ENCODE measurements at places on chromosomes 1 and 21.

DNA sequence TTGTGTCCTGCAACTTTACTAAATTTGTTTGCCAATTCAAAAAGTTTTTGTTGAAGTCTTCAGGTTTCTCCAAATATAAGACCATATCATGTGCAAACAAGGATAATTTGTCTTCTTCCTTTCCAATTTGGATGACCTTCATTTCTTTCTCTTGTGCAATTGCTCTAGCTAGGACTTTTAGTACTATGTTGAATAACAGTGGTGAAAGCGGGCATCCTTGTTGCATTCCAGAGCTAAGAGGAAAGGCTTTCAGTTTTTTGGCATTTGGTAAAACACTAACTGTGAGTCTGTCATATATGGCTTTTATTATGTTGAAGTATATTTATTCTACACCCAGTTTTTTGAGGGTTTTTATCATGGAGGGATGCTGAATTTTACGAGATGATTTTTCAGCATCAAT, 630.0 kb upstream of the ADGRL2 start:
- no peak for DNase-seq

GRCh38 chr1:186461014-186461413, at the start of gene PDC:
TSS of gene PDC (minus strand) at chr1:186461114. CDS start at chr1:186449459, 11,655 bp downstream.
- DNase-seq = no peak

DNA sequence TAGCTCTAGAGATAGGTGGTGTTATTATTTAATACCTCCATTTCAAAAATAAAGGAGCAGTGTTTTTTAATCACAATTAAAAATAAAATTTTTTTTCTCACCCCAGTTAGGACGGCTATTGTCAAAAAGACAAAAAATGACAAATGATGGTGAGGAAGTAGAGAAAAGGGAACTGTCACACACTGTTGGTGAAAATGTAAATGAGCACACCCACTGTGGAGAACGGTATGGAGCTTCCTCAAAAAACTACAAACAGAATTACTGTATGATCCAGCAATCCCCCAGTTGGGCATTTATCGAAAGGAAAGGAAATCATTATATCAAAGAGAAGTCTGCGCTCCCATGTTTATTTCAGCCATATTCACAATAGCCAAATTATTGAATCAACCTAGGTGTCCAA, 148.7 kb upstream of the NR5A2 start:
- DNase-seq = no peak

DNA sequence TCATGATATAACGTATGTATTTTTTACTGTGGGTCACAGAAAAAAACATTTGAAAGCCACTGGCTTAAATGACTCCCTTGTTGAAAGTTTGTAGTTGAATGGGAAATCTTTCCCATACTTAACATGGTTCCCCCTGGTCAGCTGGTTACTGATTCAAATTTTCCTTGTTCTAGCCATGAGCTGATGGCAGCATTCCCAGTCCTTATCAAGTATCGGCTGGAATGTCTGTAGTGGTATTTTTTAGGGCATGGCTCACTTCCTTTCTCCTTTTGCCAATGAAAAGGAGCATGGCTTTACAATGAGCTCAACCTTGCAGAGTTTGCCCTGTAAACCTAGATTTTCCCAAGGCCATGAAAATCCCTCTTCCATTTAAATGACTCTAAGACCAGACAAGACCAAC, 55.7 kb downstream of the GIPC2 start:
- no peak for DNase-seq

DNA sequence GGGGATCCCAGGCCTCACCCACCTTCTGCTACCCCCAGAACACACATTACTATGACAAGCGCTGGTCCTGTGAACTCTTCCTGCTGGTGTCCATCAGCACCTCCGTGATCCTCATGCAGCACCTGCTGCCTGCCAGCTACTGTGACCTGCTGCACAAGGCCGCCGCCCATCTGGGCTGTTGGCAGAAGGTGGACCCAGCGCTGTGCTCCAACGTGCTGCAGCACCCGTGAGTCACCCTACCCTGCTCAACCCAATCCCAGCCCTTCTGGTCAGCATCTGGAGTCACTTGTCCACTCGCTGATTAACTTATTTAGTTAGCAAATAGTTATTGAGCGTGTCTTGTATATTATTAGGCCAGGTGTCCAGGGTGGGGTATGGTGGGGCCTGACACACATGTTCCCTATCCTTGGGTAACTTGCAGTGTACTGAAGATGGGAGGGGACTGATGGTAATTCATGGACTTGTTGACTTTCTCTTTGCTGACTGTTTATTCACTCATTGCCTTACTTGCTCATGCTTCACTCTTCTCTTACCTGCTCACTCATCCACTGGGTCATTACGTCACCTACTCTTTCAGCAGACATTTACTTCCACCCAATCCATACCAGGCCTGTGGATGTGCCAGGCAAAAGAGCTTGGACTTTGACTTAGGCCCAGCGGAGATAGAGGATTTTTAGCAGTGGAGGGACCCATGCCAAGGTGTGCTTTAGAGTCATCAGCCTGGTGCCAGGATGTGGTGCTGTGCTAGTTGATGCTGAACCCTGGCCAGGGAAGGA, 12.9 kb upstream of the KPNA6 start:
- peak; percentile 92 for DNase-seq

GRCh38 chr21:29582855-29583254, 284.1 kb downstream of the BACH1 start:
- no peak for DNase-seq

- no peak for DNase-seq
Measured at GRCh38 chr1:66211521-66211920, 322.4 kb upstream of the SGIP1 start.

DNA sequence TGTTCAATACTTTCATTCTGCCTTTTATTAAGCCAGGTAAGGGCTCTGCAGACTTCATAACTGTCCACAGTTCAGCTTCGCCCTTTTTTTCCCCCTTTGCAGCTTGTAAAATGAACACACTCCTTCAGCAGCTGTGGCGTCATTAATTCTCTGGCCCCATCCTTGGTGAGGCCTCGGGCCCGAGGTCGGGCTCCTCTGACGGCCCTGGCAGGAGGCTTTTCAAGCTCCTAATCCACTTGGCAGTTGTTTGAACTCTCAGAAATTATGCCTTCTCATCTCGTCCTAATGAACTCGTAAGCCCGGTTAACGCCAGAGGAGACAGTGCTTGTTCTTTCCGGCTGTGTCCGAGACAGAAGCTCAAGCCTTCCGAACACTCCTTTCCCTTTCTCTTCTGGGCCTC, 18.1 kb upstream of the EPHA8 start:
- DNase-seq = no peak

DNA sequence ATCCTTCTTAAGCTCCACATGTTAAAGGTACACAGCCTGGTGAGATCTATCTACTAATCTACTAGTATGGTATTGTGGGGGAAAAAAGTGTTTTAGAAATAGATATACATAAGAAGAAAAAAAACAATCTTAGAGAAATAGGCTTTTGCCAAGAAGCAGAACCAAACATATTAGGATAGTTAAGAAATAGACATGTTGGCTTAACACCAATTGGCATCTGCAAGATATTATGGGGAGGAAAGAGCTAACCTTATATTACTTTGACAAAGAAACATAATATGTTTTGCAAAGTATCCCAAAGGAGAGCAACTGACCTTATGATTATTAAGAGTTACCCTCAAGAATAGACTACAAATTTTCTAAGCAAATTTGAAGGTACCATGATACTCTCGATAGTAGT, 202.9 kb downstream of the BRINP3 start:
- no peak for DNase-seq

DNA sequence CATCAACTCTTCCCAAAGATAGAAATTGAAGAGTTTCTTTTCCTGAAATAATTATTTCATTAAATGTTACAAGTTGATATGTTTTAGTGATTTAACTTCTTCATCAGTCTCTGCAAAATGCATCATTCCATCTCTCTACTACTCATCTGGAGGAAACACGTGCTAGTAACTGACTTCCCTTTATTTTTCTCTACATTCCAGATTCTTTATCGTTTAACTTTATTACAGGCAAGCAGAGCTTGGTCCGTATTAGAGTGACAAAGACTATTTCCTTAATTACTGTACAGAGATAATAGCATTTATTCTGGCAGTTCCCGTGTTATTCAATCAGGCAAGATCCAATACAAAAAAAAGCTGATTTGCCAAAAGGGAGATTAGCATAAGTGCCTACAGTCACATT, 88.6 kb downstream of the TM2D1 start:
- no peak for DNase-seq

GRCh38 chr21:27805696-27806095, 838.8 kb upstream of the ADAMTS5 start:
- DNase-seq = no peak

- DNase-seq = peak; percentile 37
Measured at GRCh38 chr1:160078512-160079195, 2.7 kb upstream of the KCNJ9 start.

DNA sequence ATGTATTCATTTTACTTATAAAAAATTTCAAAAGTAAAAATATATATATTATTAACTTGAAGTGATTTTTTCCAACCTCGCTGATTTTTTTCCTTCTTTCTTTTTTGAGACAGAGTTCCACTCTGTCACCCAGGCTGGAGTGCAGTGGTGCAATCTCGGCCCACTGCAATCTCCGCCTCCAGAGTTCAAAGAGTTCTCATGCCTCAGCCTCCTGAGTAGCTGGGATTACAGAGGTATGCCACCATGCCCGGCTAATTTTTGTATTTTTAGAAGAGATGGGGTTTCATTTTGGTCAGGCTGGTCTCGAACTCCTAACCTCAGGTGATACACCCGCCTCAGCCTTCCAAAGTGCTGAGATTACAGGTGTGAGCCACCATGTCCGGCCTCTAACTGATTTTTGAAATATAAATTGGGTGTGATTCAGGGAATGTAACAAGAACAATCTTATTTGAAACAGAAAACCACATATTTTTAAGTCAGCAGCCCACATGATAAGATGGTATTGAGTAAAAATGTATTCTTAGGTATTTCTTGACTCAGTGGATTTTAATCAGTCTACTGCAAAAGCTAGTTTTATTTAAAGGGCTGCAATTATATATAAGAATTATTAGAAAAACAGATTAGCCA, 30.0 kb downstream of the ZBTB8B start:
- no peak for DNase-seq

DNA sequence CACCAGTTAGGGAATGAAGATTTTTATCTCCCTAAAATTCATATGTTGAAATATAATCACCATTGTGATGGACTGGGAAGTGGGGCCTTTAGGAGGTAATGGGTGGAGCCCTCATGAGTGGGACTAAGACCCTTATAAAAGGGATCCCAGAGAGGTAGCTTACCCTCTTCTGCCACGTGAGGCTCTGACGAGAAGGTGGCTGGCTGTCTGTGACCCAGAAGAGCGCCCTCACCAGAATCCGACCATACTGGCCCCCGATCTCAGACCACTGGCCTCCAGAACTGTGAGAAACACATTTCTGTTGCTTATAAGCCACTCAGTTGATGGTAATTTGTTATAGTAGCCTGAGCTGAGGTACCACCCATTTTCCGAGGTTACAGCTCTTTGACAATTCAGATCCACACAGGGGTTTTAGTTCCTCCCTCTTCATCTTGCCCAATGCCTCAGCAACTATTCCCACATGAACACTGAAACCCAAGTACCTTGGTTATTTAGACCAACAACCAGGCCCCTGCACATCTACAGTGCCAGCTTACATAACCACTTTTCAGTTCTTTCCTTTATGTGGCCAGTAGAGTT, 27.6 kb upstream of the HUNK start:
- DNase-seq = no peak

- DNase-seq = no peak
Measured at GRCh38 chr1:95850763-95851162, 616.8 kb downstream of the RWDD3 start.

DNA sequence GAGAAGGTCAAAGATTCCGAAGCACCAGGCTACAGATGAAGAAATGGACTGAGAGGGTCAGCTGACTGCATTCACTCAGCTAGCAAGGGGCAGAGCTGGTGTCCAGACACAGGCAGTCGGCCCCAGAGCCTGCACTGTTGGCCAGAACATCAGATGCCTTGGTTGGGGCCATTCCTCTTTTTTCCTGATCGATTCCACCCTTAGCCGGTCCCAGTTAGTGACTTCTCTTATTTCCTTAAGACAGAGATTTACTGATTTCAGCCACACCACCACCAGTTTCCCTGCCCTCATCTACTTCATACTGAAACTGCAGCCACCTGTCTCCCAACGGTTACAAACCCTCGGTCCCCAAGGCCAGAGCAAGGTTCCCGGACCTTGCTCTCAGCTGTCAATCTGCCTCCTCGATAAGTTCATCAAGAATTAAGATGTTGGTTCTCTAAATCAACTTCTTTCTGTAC, 11.5 kb downstream of the CD58 start:
- no peak for DNase-seq

- no peak for DNase-seq
Measured at GRCh38 chr1:59261537-59261936, 35.4 kb upstream of the FGGY start.

DNA sequence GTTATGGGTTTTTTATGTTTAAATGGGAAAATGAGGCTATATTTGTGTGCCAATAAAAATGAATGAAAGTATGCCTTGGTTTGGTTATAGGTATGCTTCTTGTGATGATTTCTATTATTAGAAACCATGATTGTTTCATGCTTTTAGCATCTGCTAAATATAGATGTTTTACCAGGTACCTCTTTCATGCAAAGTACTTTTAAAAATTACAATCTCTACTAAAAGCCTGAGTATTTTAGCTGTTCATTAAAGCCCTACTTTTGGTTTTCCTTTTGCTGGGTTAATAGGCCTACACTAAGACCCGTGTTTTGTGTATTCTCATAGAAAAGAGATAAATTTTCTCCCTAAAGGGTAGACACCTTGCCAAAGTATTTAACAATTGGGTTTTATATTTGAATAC, 32.0 kb downstream of the MTF2 start:
- no peak for DNase-seq

GRCh38 chr1:96825950-96826576, 104.5 kb downstream of the PTBP2 start:
- DNase-seq = no peak

DNA sequence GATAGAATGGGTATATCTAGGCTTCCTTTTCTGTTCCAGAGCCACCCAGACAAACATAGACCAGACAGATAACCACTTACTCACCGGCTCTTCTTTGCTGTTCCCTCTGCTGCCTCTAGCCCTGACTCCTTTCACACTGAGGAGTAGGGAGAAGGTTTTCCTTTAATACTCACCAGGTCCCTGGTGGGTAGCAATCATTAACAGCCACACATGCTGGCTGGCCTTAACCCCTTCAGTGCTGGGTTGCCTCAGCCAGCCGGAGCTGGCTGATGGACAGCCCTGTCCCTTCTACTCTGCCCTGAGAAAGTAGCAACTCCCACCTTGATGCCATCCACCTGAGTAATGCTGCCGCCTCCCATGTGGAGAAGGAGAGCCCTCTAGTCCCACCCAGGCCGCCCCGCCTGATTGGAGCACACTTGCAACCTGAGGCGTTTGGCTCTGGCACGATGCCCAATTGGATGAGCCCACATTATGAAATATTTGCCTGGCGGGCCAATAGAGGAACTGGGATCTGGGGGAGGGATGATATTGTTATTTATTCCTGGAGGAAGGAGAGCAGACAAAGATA, 71.6 kb downstream of the PLEKHA6 start:
- DNase-seq = peak; percentile 85

GRCh38 chr1:54559111-54559548, 11.1 kb downstream of the ACOT11 start:
- no peak for DNase-seq
